ENCODE measurements at places on chromosomes 1 and 21.

DNA sequence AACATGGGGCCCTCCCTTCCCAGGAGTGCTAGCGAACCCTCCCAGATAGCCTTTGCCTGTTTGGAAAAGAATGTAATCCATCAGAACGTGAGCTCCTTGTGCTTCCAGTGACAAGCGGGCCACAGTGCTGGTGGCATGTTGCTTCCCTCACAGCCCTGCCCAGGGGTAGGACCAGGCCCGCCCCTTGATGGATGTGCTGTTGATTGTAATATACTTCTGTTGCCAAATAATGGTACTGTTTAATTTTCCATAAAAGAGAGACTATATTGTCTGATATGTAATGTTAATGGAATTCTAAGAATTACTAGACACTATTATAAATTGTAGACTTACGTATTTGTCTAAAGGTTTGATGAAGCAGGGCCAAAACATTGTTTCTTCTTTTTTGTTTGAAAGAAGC lies 16.4 kb downstream of the ATP5PO start:
- ATAC-seq: no peak

- ATAC-seq: no peak
Observed at GRCh38 chr1:114328361-114328904, 174.8 kb upstream of the SYT6 start.

GRCh38 chr1:204172404-204173029 lies 6.4 kb upstream of the REN start:
- ATAC-seq: no peak

DNA sequence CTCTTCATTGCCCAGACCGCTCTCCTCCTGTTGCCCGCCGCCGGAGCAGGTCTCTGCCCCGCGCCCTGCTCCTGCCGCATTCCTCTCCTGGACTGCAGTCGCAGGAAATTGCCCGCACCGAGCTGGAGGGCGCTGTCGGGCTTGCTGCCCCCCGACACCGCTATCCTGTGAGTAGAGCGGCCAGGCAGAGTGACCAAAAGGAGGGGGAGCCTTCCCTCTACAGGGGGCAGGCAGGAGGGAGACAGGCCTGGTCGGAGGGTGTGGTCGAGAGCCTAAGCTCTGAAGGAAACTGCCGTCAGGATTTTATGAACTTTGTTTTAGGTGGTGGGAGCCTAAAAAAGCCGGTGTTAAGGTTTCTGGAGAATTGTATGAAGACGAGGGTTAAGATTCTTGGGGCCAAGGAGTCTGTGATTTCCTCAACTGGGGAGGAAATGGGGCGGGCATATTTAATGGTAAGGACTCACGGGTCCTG lies 517 bp downstream of the LRIG2 start:
- ATAC-seq: peak; percentile 1

- ATAC-seq: no peak
Observed at GRCh38 chr1:114227059-114227458, 73.4 kb upstream of the SYT6 start.

- ATAC-seq: no peak
Observed at GRCh38 chr21:16536140-16536539, 806.4 kb downstream of the USP25 start.

DNA sequence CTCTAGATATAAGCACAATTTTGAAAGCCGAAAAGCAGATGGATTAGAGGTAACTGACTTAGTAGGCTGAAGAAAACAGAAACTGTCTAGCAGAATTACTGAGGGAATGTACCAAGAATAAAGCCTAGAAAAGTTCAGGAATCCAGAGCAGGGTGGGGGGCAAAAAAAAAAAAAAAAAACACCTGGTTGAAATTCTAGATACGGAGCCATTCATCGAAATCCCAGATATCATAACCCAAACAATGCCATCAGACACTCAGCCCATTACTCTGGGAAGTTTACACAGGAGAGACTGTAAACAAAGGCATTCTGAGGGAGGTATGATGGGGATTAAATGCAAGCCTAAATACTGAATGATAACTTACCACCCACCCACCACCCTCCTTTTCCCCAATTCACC lies 45.6 kb downstream of the ENAH start:
- no peak for ATAC-seq

- no peak for ATAC-seq
Observed at GRCh38 chr1:205496661-205497060, 7.8 kb upstream of the CDK18 start.

DNA sequence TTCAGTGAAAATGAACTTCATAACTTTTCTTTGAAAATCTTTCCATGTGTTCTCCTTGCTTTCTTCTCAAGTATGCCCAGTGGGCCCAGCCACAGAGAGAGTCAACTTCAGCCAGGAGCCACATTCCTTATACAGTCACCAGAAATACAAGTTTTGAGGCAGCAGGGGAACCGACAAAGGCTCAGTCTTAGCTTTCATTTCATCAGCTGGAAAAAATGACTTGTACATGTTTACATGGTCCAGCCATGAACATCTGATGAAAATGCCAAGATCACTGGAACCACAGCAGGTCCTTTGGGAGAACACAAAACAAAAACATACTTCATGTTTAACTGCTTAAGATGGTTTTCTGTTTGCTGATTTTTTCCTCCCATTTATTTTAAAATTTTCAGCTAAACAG lies 72.5 kb downstream of the SYDE2 start:
- ATAC-seq: no peak

DNA sequence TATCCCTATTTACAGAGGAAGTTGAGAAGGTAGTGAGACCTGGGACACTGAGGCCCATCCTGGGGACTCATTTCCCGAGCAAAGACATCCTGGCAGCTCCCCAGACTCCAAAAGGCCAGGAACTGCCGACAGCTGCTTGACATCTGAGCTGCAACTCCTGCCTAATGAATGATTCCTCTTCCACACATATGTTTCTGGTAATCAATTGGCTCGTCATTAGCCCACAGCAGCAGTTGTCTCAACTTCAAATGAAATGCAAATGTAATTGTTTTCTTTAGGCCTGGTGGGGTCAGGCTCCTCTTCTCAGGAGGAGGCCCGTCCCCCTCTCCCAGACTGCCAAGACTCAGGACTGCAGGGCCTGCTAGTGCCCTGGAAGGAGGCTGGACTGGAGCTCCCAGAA lies 61.8 kb upstream of the DISP3 start:
- ATAC-seq: no peak

- ATAC-seq: peak; percentile 85
Observed at GRCh38 chr21:38839328-38840286, 33.9 kb downstream of the ETS2 start.

GRCh38 chr21:44413566-44414290 lies 41.6 kb upstream of the LRRC3 start:
- no peak for ATAC-seq

- peak; percentile 11 for ATAC-seq
Observed at GRCh38 chr1:234608911-234609690, 877 bp downstream of the IRF2BP2 start.

DNA sequence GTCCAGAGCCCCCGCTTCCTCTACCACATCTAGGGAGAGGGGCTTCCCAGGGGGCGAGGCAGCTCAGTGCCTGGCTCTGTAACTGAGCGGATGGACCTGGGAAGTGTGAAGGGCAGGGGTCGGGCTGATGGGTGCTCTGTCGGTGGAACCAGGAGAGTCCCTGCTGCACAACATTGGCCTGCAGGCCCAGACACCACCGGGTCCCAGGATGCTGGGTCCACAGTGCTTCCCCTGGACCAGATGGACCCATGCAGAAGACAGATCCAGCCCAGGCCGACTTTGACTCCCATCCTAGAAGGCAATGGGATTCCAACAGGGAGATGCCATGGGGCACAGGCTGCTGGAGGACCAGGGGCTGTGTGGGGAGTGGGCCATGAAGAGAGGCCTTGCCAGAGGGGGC lies 212.9 kb downstream of the GRIK3 start:
- ATAC-seq: no peak

GRCh38 chr1:151134991-151135390 lies 11.4 kb downstream of the SEMA6C start:
- no peak for ATAC-seq

- no peak for ATAC-seq
Observed at GRCh38 chr1:87194856-87195255, 133.8 kb upstream of the LMO4 start.

DNA sequence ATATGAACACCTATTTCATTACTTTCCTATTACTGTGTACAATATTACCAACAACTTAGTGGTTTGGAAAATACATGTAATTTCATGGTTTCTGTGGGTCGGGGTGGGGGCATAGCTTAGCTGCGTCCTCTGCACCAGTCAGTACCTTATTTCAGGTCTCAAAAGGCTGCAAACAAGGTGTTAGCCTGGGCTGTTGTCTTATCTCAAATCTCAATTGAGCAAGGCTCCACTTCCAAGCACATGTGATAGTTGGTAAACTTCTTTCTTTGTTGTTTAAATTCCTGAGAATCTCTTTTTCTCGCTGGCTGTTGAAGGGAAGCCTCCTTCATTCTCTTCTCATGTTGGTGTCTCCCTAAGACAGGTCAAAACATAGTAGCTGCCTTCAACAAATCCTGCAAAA lies 485.4 kb downstream of the AMY1C start:
- ATAC-seq: no peak

DNA sequence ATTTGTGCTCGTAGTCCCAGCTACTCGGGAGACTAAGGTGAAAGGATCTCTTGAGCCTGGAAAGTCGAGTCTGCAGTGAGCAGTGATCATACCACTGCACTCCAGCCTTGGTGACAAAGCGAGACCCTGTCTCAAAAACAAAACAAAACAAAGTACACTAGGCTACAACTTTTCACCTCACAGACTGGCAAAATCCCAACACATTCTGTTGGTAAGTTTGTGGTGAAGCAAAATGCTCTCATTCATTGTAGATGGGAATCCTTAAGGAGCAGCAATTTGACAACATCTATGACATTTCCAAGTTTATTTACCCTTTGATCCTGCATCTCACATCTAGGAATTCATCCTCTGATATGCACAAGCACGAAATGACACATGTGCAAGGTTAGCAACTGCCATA lies 20.2 kb upstream of the SLC1A7 start:
- ATAC-seq: no peak

- no peak for ATAC-seq
Observed at GRCh38 chr1:69312055-69312732, 255.5 kb upstream of the LRRC7 start.

DNA sequence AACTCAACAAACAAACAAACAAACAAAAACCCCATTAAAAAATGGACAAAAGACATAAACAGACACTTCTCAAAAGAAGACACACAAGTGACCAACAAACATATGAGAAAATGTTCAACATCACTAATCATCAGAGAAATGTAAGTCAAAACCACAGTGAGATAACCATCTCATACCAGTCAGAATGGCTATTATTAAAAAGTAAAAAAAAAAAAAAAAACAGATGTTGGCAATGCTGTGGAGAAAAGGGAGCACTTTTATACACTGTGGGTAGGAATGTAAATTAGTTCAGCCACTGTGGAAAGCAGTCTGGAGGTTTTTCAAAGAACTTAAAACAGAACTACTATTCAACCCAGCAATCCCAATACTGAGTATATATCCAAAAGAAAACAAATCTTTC lies 94.7 kb downstream of the PLPP3 start:
- ATAC-seq: no peak

GRCh38 chr1:67732750-67733151 lies 47.8 kb downstream of the GADD45A start:
- no peak for ATAC-seq

- ATAC-seq: no peak
Observed at GRCh38 chr1:162904579-162904978, 43.6 kb upstream of the CCDC190 start.

DNA sequence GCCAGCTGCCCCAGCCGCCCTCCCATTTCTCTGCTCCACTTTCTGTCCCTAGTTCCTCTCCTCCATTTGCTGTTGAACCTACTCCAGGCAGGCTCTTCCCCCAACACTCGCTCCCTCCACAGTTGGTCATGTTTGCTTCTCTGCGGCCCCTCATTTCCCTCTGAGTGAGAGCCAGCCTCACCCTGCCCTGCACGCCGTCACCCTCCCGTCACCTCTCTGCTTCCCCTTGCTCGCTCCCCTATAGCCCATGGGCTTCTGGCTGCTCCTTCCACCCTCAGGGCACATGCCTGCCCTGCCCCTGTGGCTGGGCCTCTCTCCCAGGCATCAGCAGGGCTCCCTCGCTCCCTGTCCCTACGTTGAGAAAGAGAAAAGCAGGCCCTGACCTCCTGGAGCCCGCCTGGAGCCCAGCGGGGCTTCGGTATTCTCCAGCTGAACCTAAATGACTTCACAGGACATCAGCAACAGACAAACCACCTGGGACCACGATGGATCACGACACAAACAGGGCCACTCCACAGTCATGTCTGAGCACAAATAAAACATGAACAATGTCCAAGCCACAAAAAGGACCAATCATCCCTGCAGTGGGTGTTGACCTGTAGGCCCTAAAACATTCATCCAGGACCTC lies 13.3 kb upstream of the THEMIS2 start:
- no peak for ATAC-seq

DNA sequence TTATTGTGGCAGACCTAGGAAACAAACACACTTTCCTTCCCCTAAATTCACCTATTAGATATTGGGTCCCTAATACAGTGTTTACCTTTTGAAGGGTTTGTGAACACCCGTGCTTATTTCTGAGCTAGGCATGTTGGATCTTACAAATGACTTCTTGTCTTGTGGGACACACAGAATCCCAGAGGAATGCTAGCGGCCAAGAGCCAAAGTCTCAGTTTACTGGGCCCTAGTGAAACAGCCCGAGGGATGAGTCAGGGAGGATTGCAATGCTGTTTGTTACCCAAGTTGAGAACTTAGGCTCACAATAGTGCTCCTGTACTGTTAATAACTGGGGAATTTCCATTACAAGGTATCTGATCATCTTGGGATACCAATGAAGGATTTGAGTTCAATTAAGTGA lies 100.1 kb upstream of the AKT3 start:
- no peak for ATAC-seq

- no peak for ATAC-seq
Observed at GRCh38 chr1:158037866-158038359, 44.5 kb downstream of the KIRREL1 start.

GRCh38 chr1:6519935-6520671 lies 28.6 kb upstream of the PLEKHG5 start:
- no peak for ATAC-seq

DNA sequence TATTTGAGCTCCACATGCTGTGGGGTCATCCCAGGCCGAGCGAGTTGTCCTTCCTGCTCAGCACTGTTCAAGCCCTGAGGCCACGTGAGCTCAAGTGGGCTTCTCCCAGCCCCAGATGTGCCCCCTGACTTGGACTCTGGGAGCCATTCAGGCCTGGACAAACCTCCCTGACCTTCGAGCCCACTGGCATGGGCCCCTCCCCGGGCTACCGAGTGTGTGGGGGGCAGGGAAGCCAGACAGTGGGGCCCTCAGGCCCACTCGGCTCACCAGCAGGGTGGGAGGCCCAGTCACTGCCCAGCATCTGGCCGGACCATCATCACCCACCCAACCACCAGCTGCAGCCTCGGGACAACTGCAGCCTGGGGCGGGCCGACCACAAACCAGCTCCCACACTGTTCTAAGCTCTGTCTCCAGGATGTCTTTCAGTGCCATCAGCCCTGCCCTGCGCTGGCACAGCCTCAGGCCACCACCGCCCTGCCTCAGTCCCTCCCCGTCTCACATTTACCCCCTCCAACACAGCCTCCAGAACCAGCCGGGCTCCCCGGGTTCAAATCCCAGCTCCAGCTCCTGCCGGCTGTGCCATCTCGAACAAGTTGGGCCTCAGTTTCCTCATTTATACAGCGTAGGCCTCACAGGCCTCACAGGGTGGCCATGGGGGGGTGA lies 20.9 kb upstream of the PLEKHG5 start:
- no peak for ATAC-seq

- ATAC-seq: no peak
Observed at GRCh38 chr1:225710804-225711203, 57.9 kb upstream of the ENAH start.

Measured in activated T-helper 17 cell treated with anti-CD3 and anti-CD28 coated beads, Interleukin-2, amount 50 U/mL, for 72 hours (primary cell).